Activated CD8-positive, alpha-beta memory T cell treated with anti-CD3 and anti-CD28 coated beads for 48 hours (primary cell): ENCODE measurements at places on chromosomes 12 and 14.
A peak's percentile ranks its signal among the peaks of the same experiment; 100 is the strongest.

DNA sequence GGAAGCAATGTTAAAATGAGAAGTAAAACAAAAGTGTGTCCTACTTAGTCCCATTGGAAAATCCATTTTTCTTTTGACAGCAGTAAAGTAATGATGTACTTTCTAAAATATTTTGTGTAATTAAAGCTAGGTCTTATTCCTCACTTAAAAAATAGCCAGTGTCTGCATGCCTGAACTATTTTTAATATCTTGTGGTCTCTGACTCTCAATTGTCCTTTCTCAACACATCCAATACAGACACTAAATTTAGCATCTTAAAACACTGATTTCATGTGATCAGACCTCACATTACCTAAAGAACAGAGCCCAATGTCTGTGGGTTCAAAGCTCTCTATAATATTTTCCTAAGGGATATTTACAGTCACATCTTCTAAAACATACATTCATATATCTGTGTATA, 108.0 kb downstream of the DERA start:
- DNase-seq, result no peak

- no peak for DNase-seq
These were observed 1.4 kb downstream of the LBHD2 start for GRCh38 chr14:103085106-103086091.

DNA sequence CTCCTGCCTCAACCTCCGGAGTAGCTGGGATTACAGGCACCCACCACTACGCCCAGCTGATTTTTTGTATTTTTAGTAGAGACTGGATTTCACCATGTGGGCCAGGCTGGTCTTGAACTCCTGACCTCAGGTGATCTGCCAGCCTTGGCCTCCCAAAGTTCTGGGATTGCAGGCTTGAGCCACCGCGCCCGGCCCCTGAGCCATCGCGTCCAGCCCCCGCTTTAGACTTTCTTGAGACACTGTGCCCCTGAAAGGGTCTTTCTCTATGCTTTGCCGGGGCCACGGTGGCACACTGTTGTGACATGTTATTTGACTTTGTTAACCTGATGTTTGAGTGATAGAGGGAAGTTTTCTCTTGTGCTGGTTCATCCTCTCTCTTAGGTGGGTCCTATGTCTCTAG, 186.4 kb downstream of the BTG1 start:
- DNase-seq, result no peak

- no peak for DNase-seq
These were observed 6.2 kb upstream of the CGRRF1 start for GRCh38 chr14:54503486-54503885.

GRCh38 chr12:65891219-65891618, 66.9 kb downstream of the HMGA2 start:
- no peak for DNase-seq

DNA sequence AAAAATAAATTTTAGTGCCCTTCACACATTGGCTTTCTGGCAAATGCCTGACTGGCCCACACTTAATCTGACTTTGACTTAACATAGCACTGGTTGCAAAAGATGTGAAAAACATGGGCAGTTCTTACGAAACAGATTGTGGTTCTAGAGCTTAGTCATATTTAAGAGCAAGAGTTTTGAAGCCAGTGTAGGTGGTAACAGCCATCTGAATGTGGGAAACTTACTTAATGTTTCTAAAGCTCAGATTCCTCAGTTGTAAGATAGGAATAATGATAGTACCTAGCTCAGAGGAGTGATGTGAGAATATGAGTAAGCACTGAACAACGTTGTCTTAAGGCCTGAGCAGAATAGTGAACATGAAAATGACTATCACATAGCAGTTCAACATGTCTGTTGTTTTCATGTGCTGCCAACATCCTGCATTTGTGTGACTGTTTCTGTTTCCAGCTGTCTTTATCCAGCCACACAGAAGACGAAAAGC, 262.7 kb downstream of the SYT1 start:
- DNase-seq, result no peak

DNA sequence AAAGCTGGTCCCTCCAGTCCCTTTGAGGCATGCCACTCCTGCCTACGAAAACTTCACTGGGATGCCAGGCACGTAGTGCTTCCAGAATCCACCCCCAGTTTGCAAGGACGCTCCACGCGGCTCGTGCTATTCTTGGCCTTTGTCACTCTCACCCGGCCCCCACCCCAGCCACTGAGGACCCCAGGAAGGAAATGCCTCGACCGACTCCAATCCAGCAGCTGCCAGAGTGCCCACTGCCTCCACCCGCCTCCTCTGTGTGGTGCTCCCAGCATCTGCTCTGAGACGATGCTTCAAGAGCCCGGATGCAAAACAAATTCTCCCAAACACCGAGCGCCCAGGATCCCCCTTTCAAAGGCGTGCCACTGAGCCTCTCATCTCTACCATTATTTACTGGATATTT, 123.9 kb downstream of the RFLNA start:
- DNase-seq, result no peak

- DNase-seq, result no peak
These were observed 15.6 kb downstream of the SYNE3 start for GRCh38 chr14:95500772-95501401.

- no peak for DNase-seq
These were observed 394.0 kb upstream of the CCDC196 start for GRCh38 chr14:66092206-66092605.

DNA sequence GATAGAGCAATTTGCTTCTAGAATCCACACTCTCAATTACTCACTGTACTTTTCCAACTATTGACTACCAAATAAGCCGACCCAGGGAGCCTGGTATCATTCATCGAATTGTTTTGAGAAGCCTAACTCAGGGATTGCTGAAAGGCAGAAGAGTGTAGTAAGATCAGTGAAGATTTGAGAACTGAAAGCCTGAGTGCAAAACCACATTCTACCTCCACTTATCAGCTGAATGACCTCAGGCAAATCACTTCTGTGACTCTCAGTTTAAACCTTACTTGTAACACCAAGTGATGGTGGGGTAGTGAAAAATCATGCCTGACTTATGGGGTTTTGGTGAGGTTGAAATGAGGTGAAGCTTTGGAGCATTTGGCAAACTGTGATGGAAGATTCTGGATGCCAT, 126.1 kb upstream of the MAX start:
- no peak for DNase-seq

DNA sequence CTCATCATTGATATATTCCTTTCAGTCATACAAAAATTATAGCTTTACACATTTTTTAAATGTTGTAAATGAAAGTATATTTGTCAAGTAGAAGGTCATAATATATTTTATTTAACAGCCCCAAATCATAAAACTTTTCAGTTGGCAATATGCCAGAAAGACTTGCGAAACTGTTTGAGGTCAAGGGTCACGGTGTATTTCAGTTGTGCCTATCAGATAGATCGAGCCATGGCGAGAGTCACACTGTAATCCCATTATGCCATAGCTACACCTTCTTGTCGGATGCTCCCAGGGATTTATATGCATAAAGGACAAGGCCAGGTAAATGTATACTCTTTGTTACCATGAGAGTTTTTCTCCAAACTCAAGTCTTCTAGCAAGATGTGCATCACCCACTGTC, 26.7 kb upstream of the G2E3 start:
- no peak for DNase-seq

DNA sequence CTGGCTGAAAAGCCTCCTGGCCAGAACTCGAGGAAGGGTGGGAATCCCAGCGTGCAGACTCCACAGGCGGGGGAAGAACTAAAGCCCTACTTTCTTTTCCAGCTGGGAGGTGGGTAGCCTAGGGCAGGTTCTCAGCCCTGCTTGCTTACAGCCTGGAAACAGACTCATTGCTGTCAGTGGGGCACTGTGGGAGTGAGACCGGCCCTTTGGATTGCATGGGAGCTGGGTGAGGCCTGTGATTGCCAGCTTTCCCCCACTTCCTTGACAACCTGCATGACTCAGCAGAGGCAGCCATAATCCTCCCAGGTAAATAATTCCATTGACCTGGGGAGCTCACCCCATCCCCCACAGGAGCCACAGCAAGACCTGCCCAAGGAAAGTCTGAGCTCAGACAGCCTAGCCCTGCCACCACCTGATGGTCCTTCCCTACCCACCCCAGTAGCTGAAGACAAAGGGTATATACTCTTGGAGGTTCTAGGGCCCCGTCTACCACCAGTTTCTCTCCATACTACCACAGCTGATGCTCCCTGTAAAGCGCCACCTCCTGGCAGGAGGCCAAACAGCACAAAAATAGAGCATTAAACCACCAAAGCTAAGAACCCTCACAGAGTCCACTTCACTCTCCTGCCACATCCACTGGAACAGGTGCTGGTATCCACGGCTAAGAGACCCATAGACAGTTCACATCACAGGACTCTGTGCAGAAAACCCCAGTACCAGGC, 294.1 kb downstream of the SEC23A start:
- DNase-seq, result no peak

- peak; percentile 16 for DNase-seq
These were observed 24.3 kb upstream of the PLEKHD1 start for GRCh38 chr14:69460093-69460701.

- no peak for DNase-seq
These were observed at the start of gene FBLN5 for GRCh38 chr14:91947475-91948184. Gene FBLN5 (minus strand): TSS chr14:91947694. CDS start chr14:91947229, 465 bp downstream.
